Activated T-cell treated with anti-CD3 and anti-CD28 coated beads, Interleukin-2, amount 50 U/mL, for 72 hours (primary cell): ENCODE measurements at places on chromosomes 6 and 20. TPM values are rescaled to one million over a fixed set of nuclear protein-coding genes. Genes with fewer than 3 reads are reported as not detected.

GRCh38 chr6:147156218-147156617 lies 48.0 kb upstream of the STXBP5 start:
- no peaks in the 10 kb centered on the region for H3K36me3 ChIP-seq
- H3K4me1 ChIP-seq = no peaks in the 10 kb centered on the region
- no peak overlapping the region for H3K27ac ChIP-seq
- DNase-seq = no peak

Gene ZNF391
- total RNA-seq = 10.1 TPM

Gene GPX5
- not detected for total RNA-seq

DNA sequence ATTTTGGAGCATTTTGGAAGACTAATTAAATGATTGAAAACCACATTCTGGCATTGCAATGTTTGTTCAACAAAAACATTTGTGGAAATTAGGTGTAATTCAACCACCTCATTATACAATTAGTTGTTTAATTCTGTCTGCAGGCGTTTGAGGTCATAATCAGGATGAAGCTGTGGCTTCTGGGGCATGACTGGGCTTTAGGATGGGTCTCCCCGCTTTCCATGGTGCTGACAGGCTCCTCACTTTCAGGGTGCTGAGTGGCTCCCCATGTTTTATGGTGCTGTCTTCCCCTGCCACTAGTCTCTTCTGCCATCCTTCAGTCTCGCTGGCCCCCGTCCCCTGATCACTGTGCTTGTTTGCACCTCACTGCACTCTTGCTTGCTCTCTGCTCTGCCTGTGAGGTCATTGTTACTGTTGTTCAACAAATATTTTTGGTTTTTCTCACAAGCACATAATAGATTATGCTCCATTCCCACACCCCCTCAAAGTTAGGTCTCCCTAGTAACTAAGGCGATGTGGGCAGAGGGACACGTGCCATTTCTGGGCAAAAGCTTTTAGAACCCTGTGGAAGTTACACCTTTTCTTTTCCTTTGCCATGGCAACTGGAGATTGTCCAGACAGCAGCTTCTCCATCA lies 25.4 kb upstream of the ZNF831 start:
- H3K4me1 ChIP-seq = peaks cover 7% of the 10 kb centered on the region
- DNase-seq = no peak
- no peak overlapping the region for H3K27ac ChIP-seq
- no peak overlapping the region for H3K4me3 ChIP-seq
- no peaks in the 10 kb centered on the region for H3K27me3 ChIP-seq

DNA sequence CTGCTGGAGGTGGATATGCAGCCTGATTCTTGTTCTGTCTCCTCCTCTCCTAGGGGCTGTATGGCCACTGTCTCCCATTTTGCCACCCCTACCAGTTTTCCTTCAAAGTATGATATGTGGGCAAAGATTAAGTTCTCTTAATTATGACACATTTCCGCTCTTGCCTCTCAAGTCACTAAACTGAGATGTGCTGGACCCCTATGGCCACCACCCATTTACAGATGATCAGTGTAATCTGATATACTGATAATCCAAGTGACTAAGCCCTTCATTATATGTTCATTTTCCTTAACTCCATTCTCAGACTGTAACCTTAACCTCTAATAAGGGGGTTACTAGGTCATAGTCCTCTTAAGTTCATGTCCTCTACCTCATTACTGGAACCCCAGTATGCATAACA lies 711 bp upstream of the C20orf141 start:
- peaks cover 26% of the 10 kb centered on the region for H3K27me3 ChIP-seq
- H3K36me3 ChIP-seq = peaks cover 4% of the 10 kb centered on the region
- H3K4me3 ChIP-seq = no peak overlapping the region
- DNase-seq = no peak

DNA sequence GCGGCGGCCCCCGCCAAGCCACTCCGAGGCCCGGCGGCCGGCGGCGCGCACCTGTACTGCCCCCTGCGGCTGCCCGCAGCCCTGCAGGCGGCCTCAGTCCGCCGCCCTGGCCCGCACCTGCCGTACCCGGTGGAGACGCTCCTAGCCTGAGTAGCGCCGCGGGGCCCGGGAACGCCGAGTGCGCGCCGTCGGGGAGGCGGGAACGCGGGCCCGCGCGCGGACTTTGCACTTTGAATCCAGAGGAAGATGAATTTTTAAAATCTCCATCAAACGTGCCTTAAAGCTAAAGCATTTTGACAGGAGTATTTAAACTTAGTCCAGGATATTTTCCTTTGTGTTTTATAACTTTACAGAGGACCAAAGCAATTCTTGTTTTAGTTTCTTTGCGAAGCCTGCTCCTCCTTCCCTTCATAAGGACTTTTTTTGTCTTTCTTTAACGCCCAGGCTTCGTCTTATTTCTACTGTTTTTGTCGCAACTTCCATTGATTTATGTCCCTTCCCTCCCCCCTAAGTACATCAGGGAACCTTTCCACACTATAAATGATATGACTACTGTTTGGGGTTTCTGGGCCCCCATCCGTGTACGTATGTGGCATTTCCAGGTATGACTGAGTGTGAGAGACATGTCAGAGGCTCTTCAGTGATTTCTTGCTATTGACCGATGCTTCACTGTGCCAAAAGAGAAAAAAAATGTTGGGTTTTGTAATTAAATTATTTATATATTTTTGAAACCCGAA lies 2.0 kb downstream of the FOXQ1 start:
- H3K36me3 ChIP-seq = peaks cover 4% of the 10 kb centered on the region
- peak; percentile 40 for DNase-seq
- peak overlapping the region; percentile 72 for H3K27ac ChIP-seq
- peak overlapping the region; percentile 71 for H3K4me3 ChIP-seq
- H3K4me1 ChIP-seq = peaks cover 40% of the 10 kb centered on the region
- H3K27me3 ChIP-seq = peaks cover 58% of the 10 kb centered on the region

GRCh38 chr6:108484016-108484415 lies 76.7 kb upstream of the FOXO3 start:
- H3K27me3 ChIP-seq = no peaks in the 10 kb centered on the region
- no peaks in the 10 kb centered on the region for H3K4me1 ChIP-seq
- no peak for DNase-seq
- peaks cover 1% of the 10 kb centered on the region for H3K36me3 ChIP-seq
- no peak overlapping the region for H3K27ac ChIP-seq

DNA sequence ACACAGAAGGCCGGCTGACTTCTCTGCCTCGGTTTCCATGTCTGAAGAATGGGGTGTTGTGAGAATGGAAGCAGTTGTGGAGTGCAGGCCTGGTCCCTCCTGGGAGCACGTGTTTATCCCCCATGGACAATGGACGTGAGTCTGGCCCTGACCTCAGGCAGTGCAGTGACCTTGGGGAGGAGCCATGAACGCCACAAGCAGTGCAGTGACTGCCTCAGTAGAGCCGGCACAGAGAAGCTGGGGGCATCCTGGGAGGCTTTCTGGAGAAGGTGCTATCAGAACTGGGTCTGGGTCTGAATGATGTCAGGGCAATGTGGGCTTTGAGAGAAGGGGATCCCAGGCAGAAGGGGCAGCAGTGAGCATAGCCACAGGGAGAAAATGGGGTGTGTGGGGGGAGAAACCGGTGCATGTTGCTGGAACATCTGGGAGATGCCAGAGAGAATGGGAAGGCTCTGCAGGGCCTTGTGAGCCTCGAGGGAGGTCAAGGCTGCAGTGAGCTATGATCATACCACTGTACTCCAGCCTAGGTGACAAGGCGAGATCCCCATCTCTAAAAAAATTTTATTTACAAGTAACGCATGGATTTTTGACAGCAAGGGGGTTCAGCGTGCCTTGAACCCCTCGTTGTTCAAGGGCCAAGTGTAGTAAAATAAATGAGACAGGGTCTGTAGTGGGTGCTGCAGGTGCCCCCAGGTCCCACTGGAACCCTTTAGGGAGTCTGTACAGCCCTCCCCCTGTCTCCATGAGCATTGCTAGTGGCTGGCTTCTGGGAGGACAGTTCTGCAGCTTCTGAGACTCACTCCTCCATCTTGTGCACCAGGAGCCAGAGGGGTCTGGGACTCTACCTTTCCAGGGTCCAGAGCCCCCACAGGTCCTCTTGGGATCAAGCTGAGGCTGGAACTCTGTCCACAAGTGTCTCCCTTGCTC lies 27.0 kb upstream of the ZBP1 start:
- peaks cover 2% of the 10 kb centered on the region for H3K36me3 ChIP-seq
- no peak overlapping the region for H3K4me3 ChIP-seq
- H3K27me3 ChIP-seq = no peaks in the 10 kb centered on the region
- DNase-seq = no peak
- H3K27ac ChIP-seq = no peak overlapping the region

DNA sequence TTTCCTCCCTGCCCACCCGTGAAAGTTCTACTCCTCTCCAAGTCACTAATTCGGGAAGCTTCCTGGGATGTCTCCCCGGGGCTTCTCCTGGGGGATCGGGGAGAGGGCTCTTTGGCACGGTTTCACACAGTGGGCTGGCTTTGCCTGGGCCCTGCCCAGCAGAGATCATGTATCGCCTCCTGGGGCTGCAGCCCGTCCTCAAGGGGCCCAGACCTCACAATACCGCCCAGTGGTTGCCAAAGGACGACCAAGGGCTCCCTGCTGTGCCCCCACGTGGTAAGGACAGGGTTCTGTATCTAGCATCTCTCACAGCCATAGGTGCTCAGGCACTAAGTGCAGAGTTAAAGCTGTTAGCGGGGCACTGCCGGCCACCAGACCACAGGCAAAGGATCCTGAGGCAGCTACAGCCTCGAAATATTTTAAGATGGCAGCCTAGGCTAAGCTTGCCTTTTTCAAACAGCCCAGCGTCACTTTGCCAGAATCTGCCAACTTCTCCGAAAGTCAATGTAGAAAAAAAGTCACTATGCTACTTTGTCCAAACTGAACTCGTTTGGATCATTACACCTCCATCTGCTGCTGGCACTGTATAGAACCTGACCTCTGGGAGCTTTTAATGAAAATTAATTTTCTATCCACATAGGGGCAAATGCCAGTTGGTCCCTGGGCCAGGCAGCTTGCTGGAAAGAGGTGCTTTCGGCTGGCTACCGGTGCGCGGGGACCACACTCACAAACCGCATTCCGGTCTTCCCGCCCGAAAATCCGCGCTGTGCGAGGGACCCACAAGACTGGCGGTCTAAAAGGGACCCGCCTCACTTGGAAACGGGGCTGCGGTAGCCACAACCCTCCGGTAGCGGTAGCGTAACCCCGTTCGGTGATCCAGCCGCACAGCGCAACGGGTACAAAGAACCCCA lies 1.3 kb upstream of the NNAT start:
- H3K36me3 ChIP-seq = no peaks in the 10 kb centered on the region
- H3K27ac ChIP-seq = no peak overlapping the region
- H3K27me3 ChIP-seq = no peaks in the 10 kb centered on the region
- H3K4me1 ChIP-seq = peaks cover 34% of the 10 kb centered on the region

Gene OR2W1
- not detected for total RNA-seq

DNA sequence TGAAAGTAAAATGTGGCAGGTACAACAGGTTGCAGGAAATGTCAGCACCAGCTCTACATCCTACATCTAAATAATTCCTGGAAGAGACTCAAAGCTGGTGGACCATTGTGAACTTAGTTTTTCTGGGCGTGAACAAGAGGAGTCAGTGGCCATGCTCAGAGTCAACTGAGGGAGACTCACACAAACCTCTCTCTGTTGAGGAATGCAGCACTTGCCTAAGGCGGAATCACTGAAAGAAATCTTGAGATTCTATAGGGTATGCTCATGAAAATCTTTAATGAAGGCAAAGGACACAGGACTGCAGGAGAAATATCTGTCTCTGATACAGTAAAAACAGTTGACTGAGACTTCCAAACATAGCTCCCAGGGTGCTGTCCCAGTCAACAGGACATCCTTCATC lies 22.5 kb downstream of the SLC17A4 start:
- H3K27me3 ChIP-seq = peaks cover 7% of the 10 kb centered on the region
- H3K36me3 ChIP-seq = peaks cover 2% of the 10 kb centered on the region
- DNase-seq = no peak
- peak overlapping the region; percentile 21 for H3K4me3 ChIP-seq
- H3K27ac ChIP-seq = peak overlapping the region; percentile 56

GRCh38 chr6:146650799-146651481 lies 52.2 kb downstream of the ADGB start:
- no peaks in the 10 kb centered on the region for H3K4me1 ChIP-seq
- no peaks in the 10 kb centered on the region for H3K36me3 ChIP-seq
- DNase-seq = no peak

DNA sequence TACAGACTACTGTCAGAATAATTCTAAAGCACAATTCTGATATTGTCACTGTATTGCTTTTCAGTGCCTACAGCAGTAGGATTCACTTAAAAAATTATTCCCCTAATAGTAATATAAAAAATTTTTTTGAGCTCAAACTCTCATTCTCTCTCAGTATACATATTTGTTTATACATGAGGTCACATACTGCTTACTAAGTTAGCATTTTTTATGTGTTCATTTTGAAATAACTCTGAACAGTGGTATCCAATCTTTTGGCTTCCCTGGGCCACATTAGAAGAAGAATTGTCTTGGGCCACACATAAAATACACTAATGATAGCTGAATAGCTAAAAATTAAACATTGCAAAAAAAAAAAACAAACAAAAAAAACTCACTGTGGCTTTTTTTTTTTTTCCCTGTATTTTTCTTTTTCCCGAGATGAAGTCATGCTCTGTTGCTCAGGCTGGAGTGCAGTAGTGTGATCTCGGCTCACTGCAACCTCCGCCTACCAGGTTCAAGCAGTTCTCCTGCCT lies 38.6 kb downstream of the ASXL1 start:
- peaks cover 41% of the 10 kb centered on the region for H3K4me1 ChIP-seq
- H3K4me3 ChIP-seq = no peak overlapping the region
- DNase-seq = no peak

- H3K4me1 ChIP-seq = no peaks in the 10 kb centered on the region
- H3K27ac ChIP-seq = no peak overlapping the region
- H3K27me3 ChIP-seq = no peaks in the 10 kb centered on the region
- DNase-seq = no peak
- H3K36me3 ChIP-seq = no peaks in the 10 kb centered on the region
- H3K4me3 ChIP-seq = no peak overlapping the region
Observed at GRCh38 chr20:56676001-56676400, 46.9 kb downstream of the TFAP2C start.

Gene CRIP3
- total RNA-seq = 0.90 TPM

DNA sequence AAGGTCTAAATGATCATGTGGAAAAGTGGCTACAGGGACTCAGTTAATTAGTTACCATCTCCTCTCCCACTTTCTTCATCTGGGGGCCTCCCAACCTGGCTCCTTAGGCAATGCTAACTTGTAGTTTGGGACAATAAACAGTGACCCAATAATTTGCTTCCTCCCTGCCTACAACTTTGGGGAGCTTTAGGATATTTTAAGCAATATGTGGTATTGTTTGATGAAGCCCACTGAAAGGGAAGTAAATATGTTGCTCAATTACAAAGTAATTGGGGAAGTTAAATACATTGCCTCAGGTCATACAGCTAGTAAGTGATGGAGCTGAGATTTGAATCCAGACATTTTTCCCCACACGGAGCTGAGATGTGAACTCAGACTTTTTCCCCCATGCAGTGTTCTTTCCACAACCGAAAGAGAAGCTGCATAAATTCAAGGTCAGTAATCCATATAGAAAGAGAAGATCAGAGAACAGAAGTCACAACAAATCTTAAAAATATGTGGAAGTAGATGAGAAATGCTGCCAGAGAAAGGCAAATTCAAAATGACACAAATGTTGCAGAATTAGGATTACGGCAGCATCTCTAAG lies 26.6 kb downstream of the ZHX3 start:
- H3K4me1 ChIP-seq = peaks cover 5% of the 10 kb centered on the region
- H3K36me3 ChIP-seq = peaks cover 14% of the 10 kb centered on the region
- H3K27ac ChIP-seq = no peak overlapping the region
- no peaks in the 10 kb centered on the region for H3K27me3 ChIP-seq
- DNase-seq = no peak
